ENCODE measurements at places on chromosomes 7 and 10.

DNA sequence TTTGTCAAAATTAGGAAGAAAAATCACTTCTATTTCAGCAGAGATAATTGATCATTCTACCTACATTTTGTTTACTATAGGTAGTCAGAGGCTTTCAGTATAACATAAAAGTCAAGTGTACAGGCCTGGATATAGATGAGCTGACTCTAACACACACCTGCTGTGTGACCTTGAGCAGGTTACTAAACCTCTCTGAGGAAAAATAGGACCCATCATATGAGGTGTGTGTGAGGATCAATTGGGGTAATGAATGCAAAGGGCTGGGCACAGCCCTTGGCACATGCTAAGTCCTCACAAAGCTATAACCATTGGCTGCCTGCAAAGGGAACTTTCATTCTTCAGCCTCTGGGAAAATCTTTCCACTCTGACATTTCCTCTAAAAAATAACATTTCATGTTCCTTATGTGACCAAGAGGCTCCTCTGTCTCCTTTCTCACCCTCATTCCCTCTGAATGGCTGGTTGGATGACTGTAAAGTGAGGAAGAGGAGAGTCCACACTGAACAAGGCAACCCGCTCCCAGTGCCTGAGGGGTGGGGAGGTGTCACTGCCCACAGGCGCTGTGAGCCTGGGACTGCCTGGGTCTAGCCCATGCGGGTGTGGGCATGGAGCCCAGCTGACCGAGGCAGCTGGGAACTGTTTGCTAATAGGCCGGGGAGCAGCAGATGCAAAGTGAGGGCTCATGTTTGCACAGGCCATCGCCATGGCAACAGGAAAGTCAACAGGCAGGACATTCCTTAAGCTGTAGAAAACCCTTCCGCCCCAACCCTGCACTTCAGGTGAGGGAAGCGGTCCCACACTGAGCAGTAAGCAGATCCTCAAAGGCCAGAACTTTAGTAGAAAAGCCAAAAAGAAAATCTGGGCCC is 36.8 kb downstream of the MYOF start:
- peak; percentile 90 for DNase-seq

GRCh38 chr10:31702005-31702404 is 226.6 kb downstream of the ARHGAP12 start:
- DNase-seq = no peak

DNA sequence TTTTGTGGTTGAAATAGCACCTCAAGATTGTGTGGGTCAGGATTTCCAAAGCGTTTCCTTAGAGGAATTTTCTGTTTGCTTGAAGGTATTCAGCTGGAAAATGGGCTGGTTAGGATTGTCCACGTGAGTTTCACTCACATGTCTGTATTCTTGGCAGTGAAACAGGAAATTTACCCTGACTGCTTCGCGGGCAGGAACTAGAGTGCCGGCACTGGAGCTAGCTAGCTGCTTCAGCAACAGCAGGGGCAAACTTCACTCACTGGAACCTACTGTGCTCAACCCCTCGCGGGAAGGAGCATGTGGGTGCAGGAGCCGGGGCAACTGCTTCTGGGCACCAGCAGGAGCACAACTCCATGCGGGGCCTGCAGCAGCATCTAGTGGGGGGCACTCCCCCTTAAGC is 38.0 kb upstream of the RTKN2 start:
- no peak for DNase-seq

- no peak for DNase-seq
These were observed 126.3 kb downstream of the COL26A1 start for GRCh38 chr7:101488826-101489572.

- DNase-seq = no peak
These were observed 48.4 kb downstream of the TES start for GRCh38 chr7:116258734-116259133.

DNA sequence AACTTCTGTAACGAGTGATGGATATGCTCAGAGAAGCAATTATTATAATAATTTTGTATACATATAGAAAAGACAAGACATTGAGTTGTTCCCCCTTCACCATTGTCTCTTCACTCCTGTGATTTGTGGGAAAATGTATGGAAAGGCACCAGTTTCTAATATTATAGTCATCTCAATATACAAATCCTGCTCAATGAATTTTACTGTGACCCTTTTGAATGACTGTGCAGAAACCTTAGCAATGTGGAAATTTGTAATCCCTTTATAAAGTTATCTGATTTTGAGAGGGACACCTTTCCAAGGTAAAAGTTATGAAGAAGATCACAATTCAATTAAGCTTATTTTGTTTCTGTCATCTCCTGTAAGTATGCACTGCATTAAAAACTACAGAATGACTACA is 74.3 kb upstream of the DKK1 start:
- DNase-seq = no peak

GRCh38 chr7:150944066-150945042 is 33.8 kb downstream of the KCNH2 start:
- no peak for DNase-seq

DNA sequence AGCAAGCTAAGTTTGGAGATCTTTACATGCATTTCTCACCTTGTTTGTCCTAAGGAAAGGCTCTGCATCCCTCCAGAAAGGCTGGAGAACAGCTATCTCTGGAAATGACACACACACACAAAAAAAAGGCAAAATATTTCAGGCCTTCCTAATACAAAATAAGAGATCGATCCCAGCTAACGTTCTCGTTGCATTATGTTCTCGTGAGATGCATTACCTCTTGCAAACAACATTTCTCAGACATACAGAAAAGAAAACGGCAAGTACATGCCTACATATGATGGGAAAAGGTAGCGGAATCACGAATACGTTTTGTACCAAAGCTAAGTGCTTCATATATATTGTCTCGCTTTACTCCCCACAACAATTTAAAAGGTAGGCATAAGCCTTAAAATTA is 488 bp downstream of the MTERF1 start:
- DNase-seq = no peak

DNA sequence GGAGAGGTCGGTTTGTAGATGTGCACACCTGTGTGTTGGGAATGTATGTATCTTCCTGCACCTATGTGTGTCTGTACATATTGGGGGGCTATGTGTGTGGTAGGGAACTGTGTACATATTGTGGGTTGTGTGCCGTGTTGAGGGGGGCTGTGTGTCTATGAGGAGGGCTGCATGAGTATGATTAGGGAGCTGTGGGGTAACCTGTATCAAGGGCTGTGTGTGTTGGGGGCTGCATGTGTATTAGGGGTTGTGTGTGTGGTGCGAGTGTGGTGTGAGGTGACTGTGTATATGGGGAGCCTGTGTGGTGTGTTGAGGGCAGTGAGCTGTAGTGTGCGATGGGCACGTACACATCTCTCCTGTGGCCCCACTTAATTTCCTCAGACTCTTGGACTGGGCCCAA is 22.2 kb upstream of the PAX2 start:
- no peak for DNase-seq

DNA sequence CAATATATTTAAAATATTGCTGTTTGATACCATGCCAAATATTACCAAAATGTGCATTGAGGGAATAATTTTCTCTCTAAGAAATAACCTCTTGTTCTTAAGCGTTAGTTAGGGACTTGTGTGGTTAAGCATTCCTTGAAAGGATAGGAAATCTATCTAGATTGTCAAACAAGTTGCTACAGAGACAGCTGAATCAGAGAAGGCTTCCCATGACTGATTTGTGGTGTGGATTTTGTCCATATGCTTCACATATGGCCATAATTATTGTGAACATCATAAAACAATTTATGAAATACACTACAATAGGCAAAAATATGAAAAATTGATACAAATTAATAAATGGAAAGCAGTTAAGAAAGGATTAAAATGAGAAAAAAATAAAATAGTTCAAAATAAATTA is 96.3 kb downstream of the GNAT3 start:
- DNase-seq = no peak

DNA sequence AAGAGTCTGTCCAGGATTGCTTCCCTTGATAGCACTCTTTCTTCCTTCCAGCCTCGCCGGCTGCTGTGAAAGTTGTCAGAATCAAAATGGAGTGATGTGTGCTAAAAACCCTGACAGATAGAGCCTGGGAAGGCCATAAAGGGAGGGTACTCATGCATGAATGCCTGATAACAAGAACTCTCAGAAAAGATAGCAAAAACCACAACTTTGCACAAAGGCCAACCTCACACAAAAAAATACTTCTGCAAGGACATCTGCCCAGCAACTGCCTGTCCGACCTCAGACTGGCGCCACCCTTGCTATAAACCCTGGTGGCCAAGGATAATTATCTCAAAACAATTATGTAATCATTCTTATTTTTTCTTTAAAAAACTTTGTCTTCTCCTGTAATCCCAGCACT is 133.2 kb upstream of the SVIL start:
- DNase-seq = no peak

GRCh38 chr10:114749014-114749413 is 72.6 kb upstream of the FHIP2A start:
- DNase-seq = no peak

- DNase-seq = no peak
These were observed 17.6 kb upstream of the FAM221A start for GRCh38 chr7:23662124-23662983.

GRCh38 chr10:13234172-13234571 is at the start of gene UCMA:
TSS of gene UCMA (minus strand) at chr10:13234374. CDS start at chr10:13234258, 116 bp downstream.
- no peak for DNase-seq

GRCh38 chr7:57403601-57404342 is 46.2 kb upstream of the ZNF716 start:
- peak; percentile 69 for DNase-seq
